Stimulated activated CD4-positive, alpha-beta T cell treated with anti-CD3 and anti-CD28 coated beads, TNF-alpha, amount 100 ng/mL, for 24 hours (primary cell): ENCODE measurements at places on chromosomes 16 and 17.

DNA sequence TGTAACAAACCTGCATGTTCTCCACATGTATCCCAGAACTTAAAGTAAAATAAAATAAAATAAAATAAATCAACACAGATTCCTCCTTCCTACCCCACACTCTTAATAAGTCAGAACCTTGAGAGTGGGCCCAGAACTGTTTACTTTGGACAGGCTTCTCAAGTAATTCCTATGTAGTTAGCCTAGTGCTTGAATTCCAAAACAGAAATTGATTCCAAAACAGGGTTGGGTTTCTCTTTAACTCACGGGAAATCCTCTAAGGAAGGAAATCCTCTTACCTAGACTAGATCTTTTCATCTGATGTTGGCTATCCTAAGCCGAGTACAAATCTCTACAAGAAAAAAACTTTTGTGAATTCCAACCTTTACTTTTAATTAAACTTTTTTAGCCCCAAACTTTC, 324.7 kb upstream of the C16orf82 start:
- no peak for DNase-seq

GRCh38 chr16:46756772-46757171, 8.6 kb upstream of the MYLK3 start:
- no peak for DNase-seq

DNA sequence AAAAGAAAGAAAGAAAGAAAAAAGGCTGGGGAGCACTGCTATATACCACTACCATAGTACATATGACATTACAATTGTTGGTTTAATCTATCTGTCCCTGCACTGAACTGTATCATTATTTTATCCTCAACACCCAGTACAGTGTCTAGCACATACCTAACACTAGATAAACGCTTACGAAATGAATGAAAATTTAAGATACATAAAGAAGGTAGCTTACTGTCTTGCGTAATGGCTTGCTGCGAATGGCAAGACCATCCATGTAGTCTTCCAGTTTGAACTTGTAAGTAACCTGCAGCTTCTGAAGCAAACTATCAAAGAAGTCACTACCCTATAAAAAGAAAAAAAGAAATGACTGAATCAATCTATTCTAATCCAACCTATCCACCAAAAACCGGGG, 6.6 kb downstream of the SMG6 start:
- DNase-seq, result no peak

GRCh38 chr17:17994271-17995069, 21.8 kb downstream of the DRC3 start:
- DNase-seq, result peak; percentile 15

DNA sequence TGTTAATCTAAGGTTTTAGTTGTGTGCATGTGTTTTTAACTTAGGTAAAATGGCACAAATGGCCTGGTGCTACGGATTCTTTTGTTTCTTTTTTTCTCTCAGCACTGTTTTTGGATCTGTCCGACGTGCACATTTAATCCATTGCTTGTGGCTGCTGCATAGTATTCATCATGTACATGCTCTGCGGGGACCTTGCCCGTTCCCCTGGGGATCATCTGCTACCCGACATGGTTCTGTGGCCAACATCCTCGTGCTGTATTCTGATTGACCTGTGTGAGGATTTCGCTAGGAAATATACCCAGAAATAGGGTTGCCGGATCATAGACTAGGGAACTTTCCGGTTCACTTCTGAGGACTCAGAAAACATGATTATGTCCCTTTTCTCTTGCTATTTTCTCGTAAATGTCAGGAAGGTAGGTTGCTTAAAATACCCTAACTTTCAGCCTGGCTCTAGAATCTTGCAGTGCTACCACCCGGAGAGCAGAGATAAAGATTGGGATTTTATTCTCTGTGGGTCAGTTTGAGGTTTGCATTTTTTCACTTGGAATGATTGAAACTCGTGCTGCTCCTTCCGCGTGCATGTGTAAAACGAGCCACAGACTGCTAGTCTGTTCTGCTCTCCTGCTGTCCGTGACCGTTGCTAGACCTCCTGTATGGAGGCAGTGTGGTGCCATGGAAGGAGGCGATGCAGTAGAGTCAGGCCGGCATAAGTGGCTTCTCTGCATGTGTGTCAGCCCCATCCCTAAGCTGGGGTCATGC, 42.9 kb downstream of the LDHD start:
- no peak for DNase-seq

DNA sequence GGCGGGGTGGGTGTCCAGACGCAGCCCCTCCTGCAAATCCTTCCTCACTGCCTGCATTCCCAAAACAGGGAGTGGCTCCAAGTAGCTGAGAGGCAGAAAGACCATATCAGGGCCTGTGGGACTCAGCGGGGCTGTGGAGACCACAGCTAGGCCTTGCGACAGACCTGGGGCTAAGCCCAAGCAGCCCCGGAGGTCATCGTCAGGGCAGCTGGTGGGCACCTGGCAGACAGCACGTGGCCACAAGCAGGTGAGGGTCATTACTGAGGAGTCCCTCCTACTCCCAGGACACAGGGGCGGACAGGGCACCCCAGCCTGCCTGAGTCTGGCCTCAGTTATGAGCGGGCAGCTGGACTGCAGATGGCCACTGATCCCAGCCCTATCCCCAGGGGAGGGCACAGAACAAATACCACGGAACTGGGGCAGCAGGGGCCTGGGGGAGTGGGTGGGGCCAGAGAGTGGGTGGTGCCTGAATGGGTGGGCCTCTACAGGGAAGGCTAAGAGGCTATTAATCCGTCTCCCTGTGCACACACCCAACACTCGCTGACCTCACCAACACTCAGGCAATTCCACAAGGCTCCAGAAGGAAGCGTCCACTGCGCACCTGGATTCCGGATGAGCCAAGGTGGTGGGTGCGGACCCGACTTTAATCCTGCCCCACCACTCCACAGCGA, 8.5 kb downstream of the HS3ST6 start:
- no peak for DNase-seq
